Fibroblast of lung (primary cell): ENCODE measurements at places on chromosomes 3 and 15. TPM values are rescaled to one million over a fixed set of nuclear protein-coding genes. Genes with fewer than 3 reads are reported as not detected.

LRRIQ4 gene
- total RNA-seq, result under 0.01 TPM in 1 of 2 replicates, not detected in the other

SLC27A2 gene
- total RNA-seq, result under 0.01 and 0.66 TPM in 2 replicates

ARPIN gene
- total RNA-seq, result 13.2 and 13.9 TPM in 2 replicates

COX5A gene
- 33.1 and 41.9 TPM in 2 replicates for total RNA-seq

XIRP1 gene
- total RNA-seq, result not detected in 2 replicates

MYRIP gene
- total RNA-seq, result under 0.01 TPM in 1 of 2 replicates, not detected in the other

GRCh38 chr3:175489406-175489805 lies 630.3 kb downstream of the NAALADL2 start:
- DNase-seq, result no peak
- H3K27ac ChIP-seq, result no peak overlapping the region
- no peaks in the 10 kb centered on the region for H3K4me1 ChIP-seq
- H3K4me3 ChIP-seq, result no peak overlapping the region
- H3K36me3 ChIP-seq, result no peaks in the 10 kb centered on the region
- no peaks in the 10 kb centered on the region for H3K27me3 ChIP-seq

DNA sequence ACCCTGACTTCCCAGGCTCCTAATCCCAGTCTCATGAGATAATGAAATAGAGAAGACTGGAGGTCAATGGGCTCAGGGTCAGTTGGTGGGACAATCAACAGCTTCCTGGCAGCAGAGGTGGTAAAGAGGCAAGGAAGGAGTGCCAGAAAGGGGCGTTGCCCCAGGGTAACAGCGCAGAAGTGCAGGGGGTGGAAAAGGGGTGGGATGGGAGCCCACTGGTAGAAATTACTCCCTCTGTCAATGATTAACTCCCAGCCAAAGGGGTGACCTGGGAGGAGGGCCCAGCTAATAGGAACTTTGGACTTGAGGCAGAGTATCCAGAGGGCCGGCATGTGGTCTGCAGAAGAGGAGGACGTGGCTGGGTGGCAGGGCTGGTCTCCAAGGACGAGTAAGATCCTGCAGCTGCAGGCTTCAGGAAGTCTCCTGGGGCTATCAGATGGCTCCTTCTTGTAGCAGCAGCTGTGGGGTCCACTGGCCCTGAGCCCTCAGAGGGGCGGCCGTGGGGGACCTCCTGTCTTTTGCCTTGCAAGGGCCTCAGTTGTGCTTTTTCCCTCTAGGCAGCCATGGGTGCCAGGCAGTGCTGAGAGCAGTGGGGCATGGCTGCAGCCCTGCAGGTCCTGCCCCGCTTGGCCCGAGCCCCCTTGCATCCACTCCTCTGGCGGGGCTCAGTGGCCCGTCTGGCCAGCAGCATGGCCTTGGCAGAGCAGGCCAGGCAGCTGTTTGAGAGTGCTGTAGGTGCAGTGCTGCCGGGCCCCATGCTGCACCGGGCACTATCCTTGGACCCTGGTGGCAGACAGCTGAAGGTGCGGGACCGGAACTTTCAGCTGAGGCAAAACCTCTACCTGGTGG lies 2.3 kb downstream of the GLYCTK start:
- H3K4me3 ChIP-seq, result no peak overlapping the region
- no peak for DNase-seq
- peaks cover 13% of the 10 kb centered on the region for H3K36me3 ChIP-seq
- no peaks in the 10 kb centered on the region for H3K27me3 ChIP-seq
- H3K27ac ChIP-seq, result no peak overlapping the region

- DNase-seq, result peak; percentile 86
- peaks cover 13% of the 10 kb centered on the region for H3K4me1 ChIP-seq
- no peaks in the 10 kb centered on the region for H3K27me3 ChIP-seq
- peaks cover 3% of the 10 kb centered on the region for H3K36me3 ChIP-seq
Measured at GRCh38 chr3:9916734-9917680, at the start of gene IL17RC. Gene IL17RC, plus strand, starts transcription at chr3:9917098. Its CDS starts 218 bp downstream, at chr3:9917316.

DNA sequence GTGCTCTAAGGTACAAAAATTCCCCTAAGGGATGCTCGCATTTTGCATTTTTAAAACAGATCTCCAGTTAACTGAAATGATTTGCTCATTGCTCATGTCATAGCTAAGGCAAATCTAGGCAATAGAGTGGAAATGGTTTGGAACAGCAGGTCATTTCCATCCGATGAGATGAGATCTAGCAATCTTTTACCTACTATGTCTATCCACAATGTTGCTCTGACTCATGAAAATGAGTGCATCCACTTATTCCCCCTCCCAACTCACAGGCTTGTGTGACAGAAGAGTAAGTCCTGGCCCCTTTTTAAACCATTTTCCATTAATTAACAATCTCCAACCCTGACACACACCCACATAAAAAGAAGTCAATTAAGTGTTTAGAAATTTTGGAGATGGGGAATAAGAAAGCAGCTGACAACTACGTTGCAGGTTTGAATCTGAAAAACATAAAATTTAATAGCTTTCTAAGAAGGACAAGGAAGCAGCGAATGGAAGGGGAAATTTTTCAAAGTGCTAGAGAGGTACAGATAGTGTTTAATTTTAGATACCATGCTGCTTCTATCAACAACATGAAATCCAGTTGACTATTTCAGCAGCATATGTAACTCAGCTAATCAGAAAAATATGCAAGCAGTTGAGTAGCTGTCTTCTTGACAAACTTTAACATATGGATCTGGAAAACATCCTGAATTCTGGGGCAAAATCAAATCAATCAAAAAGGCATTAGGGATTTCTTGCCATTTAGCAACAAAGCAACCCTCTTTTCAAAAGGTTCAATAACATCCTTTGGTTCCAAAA lies 112.0 kb downstream of the TMCO5A start:
- no peaks in the 10 kb centered on the region for H3K36me3 ChIP-seq
- H3K27me3 ChIP-seq, result no peaks in the 10 kb centered on the region
- peaks cover 7% of the 10 kb centered on the region for H3K4me1 ChIP-seq
- H3K4me3 ChIP-seq, result no peak overlapping the region
- H3K27ac ChIP-seq, result no peak overlapping the region

GRCh38 chr3:99878005-99878404 lies 60.3 kb downstream of the CMSS1 start:
- no peak overlapping the region for H3K27ac ChIP-seq
- no peaks in the 10 kb centered on the region for H3K4me1 ChIP-seq
- no peak overlapping the region for H3K4me3 ChIP-seq

DNA sequence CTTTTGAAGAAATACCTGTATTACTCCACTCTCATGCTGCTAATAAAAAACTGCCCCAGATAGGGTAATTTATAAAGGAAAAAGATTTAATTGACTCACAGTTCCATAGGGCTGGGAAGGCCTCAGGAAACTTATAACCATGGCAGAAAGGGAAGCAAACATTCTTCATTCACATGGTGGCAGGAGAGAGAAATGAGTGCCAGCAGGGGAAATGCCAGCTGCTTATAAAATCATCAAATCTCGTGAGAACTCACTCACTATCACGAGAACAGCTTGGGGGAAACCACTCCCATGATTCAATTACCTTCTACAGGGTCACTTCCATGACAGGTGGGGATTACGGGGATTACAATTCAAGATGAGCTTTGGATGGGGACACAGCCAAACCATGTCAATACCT lies 18.7 kb downstream of the MFSD1 start:
- no peak overlapping the region for H3K4me3 ChIP-seq
- no peak overlapping the region for H3K27ac ChIP-seq
- peaks cover 11% of the 10 kb centered on the region for H3K36me3 ChIP-seq
- no peak for DNase-seq
- no peaks in the 10 kb centered on the region for H3K27me3 ChIP-seq
- no peaks in the 10 kb centered on the region for H3K4me1 ChIP-seq

DNA sequence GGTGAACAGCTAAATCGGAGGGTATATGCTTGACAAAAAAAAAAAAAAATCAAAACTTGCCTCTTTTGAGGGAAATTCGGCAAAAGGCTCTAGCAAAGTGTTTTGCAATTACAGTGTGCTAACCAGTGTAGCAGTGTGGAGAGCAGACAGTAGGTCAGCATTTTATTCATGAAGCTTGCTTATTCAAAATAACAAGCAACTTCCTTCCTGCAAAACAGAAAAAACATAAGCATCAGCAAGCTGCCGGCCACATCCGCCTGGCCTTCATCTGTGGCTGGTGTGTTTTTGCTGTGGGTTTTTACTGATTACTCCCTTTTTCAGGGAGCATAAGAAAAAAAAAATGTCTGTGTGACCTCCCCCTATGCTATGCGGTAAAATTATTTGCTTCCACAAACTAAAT lies 434.1 kb downstream of the OCA2 start:
- H3K4me3 ChIP-seq, result no peak overlapping the region
- no peaks in the 10 kb centered on the region for H3K4me1 ChIP-seq
- H3K36me3 ChIP-seq, result no peaks in the 10 kb centered on the region

DNA sequence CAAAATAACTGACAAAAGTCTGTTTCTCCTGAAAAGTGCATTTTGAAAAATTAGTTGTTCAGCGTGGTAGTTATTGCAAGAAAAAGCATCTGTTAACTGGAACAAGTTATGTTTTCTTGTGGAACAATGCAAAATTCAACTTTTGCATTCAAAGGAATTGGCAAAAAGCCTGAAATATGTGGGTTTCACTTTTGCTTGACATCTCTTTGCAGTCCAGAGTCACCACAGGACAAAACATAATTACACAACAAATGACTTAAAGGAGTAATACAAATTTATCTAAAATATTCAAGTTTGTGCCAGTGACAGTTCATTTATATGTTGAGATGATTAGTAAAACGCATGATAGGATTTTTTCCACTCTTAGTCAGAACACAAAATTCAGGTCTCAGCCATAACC lies 96.3 kb upstream of the P2RY1 start:
- peak; percentile 42 for DNase-seq
- H3K27ac ChIP-seq, result no peak overlapping the region
- H3K36me3 ChIP-seq, result no peaks in the 10 kb centered on the region
- H3K4me1 ChIP-seq, result peaks cover 10% of the 10 kb centered on the region

DNA sequence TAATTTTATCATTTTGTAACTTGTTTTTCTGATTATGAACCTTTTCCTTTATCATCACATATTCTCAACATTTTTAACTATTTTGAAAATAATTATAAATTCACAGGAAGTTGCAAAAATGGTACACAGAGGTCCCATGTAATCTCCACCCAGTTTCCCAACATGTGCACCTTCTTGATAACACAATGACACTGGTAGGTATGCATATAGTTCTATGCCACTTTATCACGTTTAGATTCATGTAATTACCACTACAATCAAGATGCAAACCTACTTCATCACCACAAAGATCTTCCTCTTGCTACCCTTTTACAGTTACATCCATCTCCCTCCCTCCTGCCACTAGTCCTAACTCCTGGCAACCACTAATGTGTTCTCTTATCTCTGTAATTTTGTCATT lies 413.9 kb downstream of the SHQ1 start:
- no peak for DNase-seq
- no peaks in the 10 kb centered on the region for H3K27me3 ChIP-seq
- H3K4me1 ChIP-seq, result no peaks in the 10 kb centered on the region
- no peak overlapping the region for H3K27ac ChIP-seq

- DNase-seq, result peak; percentile 20
- no peaks in the 10 kb centered on the region for H3K4me1 ChIP-seq
- no peak overlapping the region for H3K4me3 ChIP-seq
- peaks cover 3% of the 10 kb centered on the region for H3K27me3 ChIP-seq
Measured at GRCh38 chr15:60237446-60237845, 160.3 kb downstream of the ANXA2 start.

- no peak overlapping the region for H3K27ac ChIP-seq
- H3K4me3 ChIP-seq, result no peak overlapping the region
- no peaks in the 10 kb centered on the region for H3K4me1 ChIP-seq
- no peaks in the 10 kb centered on the region for H3K27me3 ChIP-seq
- no peaks in the 10 kb centered on the region for H3K36me3 ChIP-seq
Measured at GRCh38 chr3:179760944-179761343, 108.1 kb downstream of the USP13 start.

DNA sequence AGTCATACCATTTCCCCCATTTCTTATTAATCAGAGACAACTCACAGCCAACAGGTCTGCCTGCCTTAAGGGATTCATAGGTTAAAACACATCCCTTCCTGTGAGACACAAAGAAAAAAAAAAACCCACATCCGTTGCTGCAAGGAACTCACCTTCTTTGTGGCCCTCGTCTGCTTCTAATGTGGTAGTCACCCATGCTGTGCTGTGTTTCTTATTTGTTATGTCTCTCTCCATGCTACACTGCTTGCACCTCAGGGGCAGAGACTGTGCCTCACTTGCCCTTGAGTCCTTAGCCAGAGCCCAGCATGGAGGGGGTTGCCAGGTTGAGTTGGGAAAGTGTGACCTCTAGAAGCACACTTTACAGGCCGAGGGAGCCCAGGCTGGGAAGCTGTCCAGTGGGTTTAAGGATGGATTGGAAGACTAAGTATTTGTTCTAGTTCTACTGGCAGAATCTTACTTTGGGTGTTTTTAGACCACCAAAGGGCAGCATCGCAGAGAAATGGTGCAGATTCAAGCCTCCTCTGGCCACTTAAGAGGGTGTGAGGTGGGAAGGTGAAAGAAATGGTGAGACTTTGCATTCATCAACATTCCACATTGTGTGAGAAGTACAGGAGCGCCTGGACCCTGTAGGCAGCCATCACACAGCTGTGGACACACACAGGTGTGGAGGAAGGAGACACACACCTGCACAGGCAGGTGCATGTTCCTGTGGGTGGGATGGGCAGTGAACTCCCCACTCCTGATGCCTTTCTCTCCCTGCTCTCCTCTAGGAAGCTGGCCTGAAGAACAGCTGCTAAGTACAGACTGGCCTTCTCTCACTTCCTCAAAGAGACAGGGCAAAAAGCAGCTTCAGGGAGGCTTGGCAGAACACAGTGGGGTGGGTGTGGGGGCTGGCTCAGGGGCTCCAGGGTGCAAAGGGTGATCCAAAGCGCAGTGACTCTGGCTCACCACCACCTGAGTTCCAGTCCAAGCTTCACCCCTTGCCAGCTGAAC lies 48.8 kb downstream of the GLB1 start:
- H3K36me3 ChIP-seq, result peaks cover 4% of the 10 kb centered on the region
- no peak overlapping the region for H3K27ac ChIP-seq
- no peak overlapping the region for H3K4me3 ChIP-seq
- no peak for DNase-seq

DNA sequence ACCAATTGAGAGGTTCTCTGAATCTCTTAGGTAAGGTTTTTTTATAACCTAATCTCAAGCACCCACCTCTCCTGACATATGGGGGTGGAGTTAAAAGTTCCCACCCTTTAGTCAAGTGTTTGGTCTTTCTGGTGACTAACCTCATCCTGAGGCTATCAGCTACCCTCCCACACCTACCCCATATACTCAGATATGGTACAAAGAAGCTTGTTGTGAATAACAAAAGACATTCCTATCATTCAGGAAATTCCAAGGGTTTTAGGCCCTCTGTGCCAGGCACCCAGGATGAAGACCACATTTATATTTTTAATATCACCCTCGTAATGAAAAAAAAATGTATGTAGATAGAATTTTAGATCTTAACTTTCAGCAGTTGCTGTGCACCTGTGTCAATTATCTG lies 9.0 kb downstream of the CHMP2B start:
- H3K27ac ChIP-seq, result no peak overlapping the region
- H3K27me3 ChIP-seq, result no peaks in the 10 kb centered on the region
- no peaks in the 10 kb centered on the region for H3K36me3 ChIP-seq
- DNase-seq, result no peak
- H3K4me3 ChIP-seq, result no peak overlapping the region
